AG20443 (cell line): ENCODE measurements at places on chromosomes 1 and 21.

GRCh38 chr21:45310459-45310858, 22.8 kb upstream of the POFUT2 start:
- DNase-seq, result no peak

GRCh38 chr1:25697435-25698217, 81.0 kb downstream of the MAN1C1 start:
- no peak for DNase-seq

DNA sequence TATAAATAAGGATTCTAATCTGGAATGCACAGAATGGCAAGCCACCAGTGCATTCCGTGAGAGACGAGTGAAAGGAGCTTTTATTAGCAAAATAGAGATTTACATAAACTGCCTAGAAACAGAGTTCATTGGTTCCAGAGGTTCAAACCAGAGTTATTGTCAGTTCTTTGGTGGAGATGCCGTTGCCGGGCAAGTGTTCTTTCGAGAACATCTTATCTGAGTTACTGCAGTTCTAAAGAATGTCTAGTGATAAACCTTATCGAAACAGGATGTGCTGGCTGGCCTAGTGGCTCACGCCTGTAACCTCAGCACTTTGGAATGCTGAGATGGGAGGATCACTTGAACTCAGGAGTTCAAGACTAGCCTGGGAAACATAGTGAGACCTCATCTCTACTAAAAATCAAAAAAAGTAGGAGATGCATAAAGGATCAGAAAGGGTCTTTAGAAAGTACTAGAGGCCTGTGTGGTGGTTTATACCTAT, 19.9 kb upstream of the EVI5 start:
- DNase-seq, result peak; percentile 76

GRCh38 chr1:217078959-217079358, 355.7 kb upstream of the ESRRG start:
- no peak for DNase-seq

GRCh38 chr1:160748181-160748877, 9.3 kb downstream of the SLAMF7 start:
- DNase-seq, result no peak

DNA sequence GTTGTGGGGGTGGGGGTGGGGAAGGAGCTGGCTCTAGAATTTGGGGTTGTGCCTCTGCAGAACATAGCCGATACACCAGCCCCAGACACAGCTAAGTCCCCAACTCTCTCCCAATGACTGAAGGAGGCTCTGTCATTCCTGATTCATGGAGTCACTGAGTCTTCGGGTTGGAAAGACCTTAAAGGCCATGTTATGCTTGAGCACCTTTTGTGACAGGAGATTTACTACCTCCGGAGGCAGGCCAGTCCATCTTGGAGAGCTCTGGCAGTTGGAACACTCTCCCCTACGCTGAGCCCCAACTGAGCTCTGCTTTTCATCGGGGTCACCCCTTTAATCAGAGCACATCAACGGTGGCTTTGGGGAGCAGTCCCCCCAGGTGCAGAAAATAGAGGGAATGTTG, 284.4 kb upstream of the GJB5 start:
- no peak for DNase-seq

DNA sequence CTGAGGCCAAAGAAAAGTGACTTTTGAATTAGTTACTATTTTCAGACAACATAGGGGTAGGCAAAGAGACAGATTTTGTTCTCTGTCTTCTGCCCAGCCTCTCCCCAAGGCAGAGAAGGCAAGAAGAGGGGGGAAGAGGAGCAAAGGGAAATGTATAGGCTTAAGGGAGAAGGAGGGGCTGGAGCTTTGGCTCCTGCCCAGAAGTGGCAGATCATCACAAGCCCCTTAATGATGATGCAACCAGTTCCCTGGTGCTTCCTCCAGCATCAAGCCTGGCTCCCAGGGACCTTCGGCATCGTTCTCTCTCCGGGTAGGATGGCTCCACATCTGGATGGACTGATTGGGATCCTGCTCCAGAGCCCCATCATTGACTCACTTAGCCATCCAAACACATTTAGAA, 112.8 kb downstream of the KCND3 start:
- DNase-seq, result no peak

DNA sequence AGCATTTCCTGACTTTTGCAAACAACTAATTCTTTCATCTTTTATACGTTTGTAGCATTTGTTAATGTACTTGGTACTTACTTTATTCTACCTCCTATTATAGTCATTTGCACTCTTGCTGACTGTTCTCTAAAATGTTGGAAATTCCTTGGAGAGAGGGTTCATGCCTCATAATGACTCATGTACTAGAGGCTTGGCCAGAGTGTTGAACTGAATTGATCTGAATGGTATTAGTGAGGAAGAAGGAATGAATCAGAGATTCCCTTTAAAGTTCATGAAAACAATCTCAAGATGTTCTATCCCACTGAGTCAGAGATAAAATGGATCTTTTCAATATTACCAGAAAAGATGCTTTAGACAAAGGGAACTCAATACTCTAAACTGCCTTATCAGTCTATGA, 383.4 kb downstream of the SEC16B start:
- DNase-seq, result peak; percentile 60

GRCh38 chr1:30930631-30931173, 22.1 kb upstream of the SDC3 start:
- no peak for DNase-seq

DNA sequence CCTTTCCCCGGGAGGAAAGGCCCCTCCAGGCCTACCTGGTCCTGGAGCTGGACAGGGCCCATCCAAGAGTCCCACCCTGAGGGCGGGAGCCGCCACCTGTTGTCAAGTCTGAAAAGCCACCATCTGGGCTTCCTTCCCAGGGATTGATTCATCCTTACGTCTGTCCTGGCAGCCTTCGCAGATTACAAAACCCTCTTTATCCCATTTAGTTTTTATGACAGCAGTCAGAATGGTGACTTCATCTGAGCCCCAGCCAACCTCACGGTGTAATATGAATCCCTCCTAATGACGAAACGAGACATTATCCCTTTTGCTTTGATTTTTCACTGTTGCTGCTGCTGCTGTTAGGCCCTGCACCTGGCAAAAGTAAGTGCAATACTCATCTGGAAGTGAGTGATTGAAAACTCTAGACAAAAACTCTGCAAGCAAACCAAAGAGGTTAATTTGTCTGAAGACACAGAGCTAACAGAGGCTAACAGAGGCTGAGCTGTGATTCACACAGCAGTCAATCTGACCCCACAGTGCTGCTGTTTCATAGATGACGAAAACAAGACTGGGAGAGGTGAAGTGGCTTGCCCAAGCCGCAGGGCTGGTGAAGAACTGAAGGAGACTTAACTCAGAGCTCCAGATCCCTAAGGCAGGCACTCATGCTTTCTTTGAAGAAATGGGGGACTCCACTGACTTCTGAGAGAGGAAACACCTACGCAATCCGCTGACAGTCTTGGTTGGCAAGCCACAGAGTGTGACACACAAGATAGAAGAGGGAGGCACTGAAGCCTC, 30.0 kb upstream of the S100A7 start:
- peak; percentile 87 for DNase-seq

- DNase-seq, result no peak
Measured at GRCh38 chr21:45148316-45148990, 74.1 kb downstream of the ADARB1 start.

GRCh38 chr1:25140073-25140797, 92.1 kb downstream of the SYF2 start:
- no peak for DNase-seq

DNA sequence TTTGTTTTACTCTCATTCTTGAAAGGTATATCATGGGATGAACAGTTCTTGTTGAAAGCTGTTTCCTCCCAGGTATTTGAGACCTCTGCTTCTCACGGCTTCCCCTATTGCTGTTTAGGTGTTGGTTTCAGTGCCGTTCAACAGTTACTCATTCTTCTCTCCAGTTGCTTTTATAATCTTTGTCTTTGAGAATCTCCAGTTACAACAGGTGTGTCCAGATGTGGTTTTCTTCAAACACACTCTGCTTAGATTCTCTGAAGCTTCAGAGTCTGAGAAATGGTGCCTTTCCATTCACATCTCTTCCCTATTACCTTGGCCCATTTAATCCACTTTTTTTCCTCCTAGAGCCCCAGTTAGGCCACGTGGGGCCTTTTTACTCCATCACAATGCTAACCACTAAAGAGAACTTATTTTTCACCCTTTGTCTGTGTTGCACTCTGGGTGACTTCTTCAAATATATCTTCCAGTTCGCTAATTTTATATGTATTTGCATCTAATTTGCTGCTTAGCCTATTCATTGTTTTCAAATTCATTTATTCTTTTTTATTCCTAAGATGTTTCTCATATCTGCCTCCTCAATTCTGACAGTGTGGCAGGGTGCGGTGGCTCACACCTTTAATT, 46.7 kb upstream of the SLC19A1 start:
- no peak for DNase-seq

GRCh38 chr1:170241266-170241851, 95.6 kb downstream of the NTMT2 start:
- DNase-seq, result no peak

- DNase-seq, result peak; percentile 29
Measured at GRCh38 chr1:162633081-162633762, 958 bp downstream of the DDR2 start.

GRCh38 chr1:82775406-82776000, 974.8 kb downstream of the ADGRL2 start:
- DNase-seq, result peak; percentile 19

DNA sequence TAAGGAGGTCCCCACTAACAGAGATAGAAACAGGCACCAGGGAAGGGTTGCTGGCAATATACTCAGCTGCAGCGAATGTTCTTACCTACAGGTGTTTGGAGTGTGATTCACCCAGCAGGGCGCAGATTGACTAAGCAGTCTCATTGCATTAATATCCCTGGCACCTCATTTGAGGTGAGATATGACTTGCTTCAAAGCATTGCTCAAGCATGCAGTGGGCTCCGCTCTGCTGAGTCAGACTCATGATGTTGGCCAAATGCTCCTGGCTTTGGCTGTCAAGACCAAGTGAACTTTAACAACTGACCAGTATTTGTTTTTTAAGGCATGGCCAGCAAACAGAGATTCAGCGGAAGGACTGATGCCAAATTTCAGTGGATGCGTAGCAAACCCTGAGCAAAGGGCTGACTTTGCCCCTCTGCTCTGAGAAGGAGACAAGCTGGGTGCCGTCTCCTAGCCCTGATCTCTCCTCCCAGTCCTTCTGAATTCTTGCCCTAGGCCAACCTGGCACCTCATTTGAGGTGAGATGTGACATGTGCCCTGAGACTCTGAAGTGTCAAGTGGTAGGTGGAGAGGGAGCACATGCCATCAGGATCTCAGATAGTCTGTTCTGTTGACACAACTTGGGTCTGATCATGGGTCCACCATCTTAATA, 187.1 kb upstream of the COA6 start:
- DNase-seq, result no peak

DNA sequence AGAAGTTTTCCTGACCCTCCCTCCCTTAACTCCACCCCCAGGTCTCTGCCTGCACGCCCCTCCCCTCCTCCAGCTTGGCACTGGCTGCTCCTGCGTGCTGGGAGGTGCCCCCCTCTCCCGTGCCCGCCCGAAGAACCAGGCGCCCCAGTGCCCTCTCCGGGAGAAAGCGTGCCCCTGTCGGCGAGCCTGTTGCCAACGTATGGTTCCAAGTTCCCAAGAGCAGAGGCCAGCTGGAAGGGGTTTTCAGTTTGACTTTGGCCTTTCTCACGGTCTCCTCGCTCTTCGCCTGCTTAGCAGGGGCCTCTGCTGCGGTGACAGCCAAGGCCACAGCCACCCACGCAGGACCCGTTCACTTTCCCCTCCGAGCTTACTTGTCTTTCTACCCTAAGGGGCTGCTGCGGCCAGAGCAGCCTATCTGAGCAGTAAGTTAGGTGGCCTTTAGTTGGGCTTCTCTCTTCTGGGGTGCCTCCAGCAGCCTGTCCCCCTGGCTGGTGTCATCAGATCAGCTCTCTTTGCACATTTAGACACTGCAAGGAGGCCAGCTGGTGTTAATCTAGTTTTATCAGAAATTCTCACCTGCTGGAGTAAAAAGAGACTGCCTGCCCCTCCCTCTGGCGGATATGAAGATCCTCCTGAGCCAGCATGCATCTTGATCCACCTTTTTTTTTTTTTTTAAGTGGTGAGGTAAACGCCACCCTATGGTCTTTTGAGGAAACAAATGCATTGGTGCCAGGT, 1.5 kb downstream of the STUM start:
- peak; percentile 45 for DNase-seq

DNA sequence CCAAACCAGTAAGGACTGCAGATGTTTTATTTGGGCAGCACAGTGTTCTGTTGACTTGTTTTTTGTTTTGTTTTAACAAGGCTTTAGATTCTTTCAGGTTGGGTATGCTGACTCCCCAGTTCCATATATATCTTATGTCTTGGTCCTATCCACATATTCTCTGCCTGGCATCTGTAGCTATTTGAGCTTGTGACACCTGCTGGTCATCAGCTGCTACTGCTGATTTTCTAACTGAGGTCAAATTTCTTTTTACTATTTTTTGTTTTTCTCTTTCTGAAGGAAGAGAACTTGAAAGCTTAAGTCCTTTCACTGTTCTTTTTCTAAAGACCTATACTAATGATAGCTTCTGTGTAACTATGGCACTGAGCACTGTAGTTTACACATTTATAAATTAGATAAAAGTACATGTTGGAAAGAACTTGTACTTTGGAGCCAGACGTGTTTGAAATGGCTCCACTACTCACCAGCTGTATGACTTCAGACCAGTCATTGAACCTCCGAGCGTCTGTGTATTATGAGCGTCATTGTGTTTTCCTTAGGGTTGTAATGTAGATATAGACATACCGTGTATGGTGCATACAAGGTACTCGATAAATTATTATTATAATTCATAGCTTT, 109.4 kb downstream of the NRDC start:
- peak; percentile 68 for DNase-seq

DNA sequence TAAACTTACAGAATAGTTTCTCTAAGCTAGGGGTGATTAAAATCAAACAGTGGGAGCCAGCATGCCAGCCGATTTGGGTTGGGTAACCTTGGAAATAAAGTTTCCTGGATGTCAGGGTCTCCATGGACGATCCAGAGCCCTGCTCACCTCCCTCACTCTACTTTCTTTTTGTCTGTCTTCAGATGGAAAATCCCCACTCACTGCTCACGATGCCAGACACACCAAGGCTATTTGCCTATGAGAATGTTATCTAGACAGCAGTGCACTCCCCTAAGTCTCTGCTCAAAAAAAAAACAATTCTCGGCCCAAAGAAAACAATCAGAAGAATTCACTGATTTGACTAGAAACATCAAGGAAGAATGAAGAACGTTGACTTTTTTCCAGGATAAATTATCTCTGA, 13.9 kb downstream of the SLAMF7 start:
- no peak for DNase-seq

DNA sequence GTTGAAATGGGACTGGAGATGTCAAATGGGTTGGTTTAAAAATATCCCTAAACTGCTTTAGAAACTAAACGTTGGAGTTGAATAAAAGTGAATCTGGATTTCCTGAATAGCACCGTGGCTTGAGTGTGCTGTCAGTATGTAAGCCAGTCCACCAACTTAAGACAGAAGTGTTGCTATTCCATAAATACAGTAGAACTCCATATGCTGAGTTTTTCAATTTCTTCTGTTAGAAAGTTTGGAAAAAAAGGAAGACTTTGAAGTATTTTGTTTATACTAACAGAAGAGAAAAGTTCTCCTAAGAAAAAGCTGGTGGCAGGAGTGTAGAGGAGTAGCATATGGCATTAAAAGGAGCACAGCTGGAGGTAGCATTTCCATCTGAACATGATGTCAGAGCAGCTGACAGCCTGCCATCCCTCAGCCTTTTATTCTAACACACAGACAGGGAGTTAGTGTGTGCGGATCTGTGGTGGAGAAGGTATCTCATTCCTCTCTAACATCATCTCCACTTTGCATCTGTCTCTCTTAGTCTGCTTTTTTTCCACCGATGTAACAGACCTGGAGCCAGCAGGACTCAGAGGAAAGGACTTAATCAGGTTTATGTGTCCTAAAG, at the start of gene ZBTB18:
ZBTB18 (plus strand) TSS at position 449 of the 610 bp plus-strand sequence; CDS start at position 598, 149 bp downstream.
- DNase-seq, result no peak

- no peak for DNase-seq
Measured at GRCh38 chr1:162944974-162945674, 84.1 kb upstream of the CCDC190 start.
